Dermis blood vessel endothelial cell (primary cell): ENCODE measurements at places on chromosomes 5 and 9.

DNA sequence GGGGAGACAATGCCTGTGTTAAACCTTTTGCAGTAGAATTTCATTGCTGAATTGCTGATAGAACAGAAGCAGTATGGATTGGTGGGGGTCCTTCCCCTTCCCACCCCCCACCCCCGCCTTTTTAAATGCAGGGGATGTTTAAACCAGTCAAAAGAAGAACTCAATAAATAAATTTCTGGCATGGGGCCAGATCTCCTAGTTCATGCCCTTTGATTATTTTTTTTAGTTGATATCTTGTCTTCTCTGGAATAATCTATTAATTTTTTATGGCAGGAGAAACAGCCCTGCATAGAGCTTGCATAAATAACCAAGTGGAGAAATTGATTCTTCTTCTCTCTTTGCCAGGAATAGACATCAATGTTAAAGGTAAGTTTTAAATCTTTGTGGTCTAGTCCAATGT, 72.8 kb downstream of the SLF1 start:
- DNase-seq, result no peak

DNA sequence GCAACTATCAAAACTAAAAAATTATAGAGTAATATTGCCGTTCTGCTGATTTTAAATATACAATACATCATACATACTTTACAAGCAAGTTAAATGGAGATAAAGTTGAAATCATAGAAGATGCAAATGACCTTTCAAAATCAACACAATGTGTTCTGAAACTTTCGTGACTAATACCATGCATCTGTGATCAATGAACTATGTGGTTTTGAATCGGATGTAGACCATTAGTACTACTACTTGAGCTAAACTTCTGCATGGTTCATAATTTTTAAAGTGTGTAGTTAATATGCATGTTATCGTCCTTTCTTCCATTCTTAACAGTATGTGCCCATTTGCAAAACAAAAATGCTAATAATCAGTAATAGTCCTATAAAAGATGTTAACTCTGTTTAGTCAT, 11.3 kb upstream of the PHF2 start:
- DNase-seq, result no peak

DNA sequence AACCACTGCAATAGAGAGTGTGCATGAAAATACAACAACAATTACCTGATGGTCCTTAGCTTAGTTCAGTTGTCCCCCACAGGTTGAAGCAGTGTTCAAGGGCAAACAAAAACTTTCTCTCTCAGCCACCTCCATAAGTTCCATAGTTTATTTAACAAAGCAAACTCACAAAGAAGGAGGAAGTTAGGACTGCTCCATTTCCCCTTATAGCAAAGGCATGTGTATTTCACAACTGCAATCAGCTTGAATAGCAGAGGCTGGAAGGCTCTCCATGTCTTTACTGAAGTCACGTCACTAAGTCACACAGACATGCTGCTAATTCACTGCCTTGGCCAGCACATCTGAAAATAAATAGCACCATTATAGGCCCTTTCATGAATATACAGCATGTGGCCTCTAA, 43.3 kb downstream of the DOCK8 start:
- no peak for DNase-seq

GRCh38 chr9:112093870-112094216, 81.3 kb downstream of the SUSD1 start:
- DNase-seq, result no peak

DNA sequence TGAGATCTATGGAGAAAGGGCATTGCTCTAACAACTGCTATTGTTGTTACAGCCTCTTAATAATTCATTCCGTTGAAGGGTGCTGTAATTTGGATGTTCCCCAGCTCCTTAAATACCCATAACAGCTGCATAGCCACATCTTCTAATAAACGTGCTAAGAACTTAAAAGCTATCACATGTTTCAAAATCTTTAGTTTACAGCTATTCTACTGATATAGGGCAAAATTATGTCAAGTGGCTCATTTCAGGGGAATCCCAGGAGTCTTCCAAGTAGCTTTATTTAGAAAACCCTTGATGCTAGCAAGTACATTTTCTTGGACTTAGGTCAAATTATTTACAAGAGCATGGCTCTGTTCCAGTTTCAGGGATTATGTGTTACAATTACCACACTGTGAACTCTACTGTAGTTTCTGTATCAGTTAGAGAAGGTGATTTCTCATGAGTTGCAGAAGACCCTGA, 990.4 kb upstream of the ACO1 start:
- peak; percentile 63 for DNase-seq

- no peak for DNase-seq
These were observed 57.5 kb upstream of the ICE1 start for GRCh38 chr5:5364932-5365331.

DNA sequence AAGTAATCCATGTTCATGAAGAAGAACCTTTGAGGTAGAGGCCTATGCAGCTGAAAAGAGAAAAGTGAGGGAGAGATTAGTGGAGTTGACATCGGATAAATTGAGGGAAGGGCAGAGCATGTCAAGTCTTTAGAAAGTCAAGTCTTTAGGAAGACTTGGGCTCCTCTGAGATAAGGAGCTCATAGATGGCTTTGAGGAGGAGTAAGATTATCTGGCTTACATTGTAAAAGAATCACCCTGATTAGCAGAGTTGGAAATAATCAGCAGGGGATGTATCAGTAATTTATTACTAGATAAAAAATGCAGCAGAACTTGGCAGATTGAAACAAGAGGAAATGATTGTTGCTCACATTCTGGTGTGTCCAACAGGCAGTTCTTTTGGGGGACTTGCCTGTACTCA, 727.2 kb upstream of the WWC1 start:
- no peak for DNase-seq

GRCh38 chr5:147483188-147483790, 26.6 kb downstream of the DPYSL3 start:
- DNase-seq, result peak; percentile 57

DNA sequence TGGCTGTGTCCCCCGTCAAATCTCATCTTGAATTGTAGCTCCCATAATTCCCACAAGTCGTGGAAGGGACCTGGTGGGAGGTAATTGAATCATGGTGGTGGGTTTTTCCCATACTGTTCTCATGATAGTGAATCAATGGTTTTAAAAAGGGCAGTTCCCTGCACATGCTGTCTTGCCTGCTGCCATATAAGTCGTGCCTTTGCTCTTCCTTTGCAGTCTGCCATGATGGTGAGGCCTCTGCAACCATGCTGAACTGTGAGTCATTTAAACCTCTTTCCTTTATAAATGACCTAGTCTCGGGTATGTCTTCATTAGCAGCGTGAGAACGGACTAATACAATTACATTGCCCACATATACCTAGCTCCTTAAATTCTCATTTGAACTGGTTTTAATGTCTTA, 353.0 kb upstream of the KLF4 start:
- no peak for DNase-seq

GRCh38 chr9:15741015-15741414, 188.2 kb downstream of the CCDC171 start:
- DNase-seq, result no peak

DNA sequence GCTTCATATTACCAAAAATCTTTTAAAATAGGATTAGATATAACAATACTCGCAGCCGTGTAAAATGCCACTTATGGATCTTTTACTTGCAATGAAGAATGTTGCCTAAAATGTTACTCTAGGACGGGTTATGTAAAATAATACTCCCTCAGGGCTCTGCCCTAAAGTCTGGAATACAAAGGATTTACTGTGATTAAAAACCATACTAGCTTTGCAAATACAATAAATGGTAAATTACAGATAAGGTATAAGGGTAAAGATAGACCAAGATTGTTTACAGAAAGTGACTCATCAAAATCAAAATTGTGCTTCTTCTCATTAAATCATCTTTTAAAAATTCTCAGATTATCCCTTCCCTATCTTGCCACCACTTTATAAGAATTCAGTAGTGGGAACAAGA, 163.6 kb downstream of the MEF2C start:
- no peak for DNase-seq

GRCh38 chr5:35884773-35885172, 28.1 kb downstream of the IL7R start:
- DNase-seq, result no peak

DNA sequence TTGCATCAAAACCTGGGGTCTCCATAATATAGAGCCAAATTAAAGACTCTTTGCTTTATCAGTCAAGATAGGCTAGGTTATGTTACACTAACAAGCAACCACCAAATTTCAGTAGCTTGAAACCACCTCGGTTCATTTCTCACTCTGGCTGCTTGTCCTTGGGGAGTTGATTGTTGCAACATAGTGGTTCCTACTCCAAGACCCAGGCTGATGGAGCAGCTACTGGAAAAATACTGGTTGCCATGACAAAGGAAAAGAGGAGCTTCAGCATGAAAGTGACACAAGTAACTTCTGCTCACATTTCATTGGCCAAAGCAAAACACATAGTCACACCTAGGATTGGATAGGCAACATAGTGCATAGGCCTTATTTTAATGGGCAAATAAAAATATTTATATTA, 18.5 kb upstream of the RCL1 start:
- no peak for DNase-seq

DNA sequence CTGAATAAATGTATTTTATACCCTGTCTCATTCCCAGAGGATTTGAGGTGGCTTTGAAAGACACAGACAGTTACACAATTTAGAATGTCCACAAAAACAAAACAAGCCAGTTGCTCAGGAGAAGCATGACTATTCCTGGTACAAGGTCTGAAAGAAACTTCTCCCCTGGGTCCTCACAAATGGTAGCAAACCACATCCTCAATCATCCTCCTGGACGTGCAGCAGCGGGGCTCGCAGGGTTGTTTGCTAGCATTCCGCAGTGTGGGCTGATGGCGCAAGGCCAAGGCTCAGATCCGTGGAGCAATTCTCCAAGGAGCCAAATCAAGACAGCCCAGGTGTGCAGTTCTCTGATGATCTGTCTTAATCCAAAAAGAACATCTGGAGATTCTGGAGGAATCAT, 210.3 kb downstream of the ACTL7B start:
- DNase-seq, result no peak

DNA sequence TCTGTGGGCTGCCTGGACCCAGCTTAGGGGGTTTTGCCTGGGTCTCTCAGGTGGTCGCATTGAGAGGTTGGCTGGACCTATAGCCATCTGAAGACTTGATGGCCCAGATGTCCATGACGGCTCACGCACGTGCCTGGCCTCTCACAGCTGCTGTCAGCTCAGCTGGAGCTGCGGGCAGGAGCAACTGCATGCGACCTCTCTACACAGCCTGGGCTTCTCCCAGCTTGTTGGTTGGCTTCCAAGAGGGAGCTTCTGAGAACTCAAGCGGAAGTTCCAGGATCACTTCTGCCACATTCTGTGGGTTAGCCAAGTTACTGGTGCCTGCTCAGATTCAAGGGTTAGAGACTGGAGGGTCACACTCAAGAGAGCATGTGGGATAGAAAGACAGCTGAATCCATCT, 99.2 kb downstream of the DAPK1 start:
- DNase-seq, result no peak

DNA sequence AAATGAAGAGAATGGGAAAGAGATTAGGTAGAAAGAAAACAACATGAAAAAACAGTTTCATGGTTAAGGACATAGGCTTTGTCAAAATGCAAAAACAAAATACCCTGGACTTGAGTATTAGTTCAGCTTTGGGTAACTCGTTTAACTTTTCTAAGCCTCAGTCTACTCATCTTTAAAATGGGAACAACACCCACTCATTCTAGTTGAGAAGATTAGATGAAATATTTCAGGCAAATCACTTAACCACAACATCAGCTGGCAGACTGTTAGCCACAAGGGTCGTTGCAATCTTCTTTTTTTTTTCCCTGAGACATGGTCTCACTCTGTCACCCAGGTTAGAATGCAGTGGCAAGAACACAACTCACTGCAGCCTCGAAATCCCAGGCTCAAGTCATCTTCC, 185.6 kb downstream of the DCP2 start:
- no peak for DNase-seq

- no peak for DNase-seq
These were observed 83.5 kb downstream of the C9orf152 start for GRCh38 chr9:110124439-110124838.

- DNase-seq, result no peak
These were observed 28.6 kb upstream of the SELENOP start for GRCh38 chr5:42840269-42840668.

GRCh38 chr9:8815931-8816330, 1016.4 kb upstream of the DMAC1 start:
- no peak for DNase-seq

GRCh38 chr9:129259375-129259774, 81.3 kb upstream of the IER5L start:
- no peak for DNase-seq

DNA sequence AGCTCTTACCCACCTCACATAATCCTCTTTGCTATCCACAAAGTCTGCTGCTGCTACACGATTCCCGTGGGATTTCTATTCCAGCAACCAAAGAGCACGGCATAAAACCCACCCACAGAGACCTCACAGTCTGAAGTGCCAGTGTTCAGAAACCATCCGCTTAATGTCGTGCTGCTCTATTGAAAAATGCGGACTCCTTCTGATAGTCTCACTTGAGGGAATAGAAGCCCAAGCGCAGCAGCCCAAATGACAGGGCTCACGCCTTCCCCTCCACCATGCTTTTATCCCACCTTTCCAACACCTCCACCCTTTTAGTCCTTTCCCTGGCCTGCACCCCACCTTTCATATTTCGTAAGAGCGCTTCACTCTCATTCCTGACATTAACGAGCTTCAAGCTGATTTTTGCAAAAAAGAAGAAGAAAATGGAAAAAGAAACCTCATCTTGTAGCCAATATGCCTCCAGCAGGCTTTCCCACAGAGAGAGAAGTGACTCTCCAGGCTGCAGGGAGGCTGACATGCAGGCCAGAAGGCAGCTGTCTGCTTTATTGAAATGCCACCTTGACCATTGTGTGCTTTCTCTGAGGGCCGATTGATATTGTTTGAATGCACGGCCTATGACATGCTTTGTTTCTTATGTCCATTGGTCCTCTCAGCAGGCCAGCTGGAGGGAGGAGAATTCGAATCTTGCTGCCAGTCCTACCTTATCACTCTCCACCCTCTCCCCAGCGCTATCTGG, 70.6 kb upstream of the PCSK1 start:
- no peak for DNase-seq

- peak; percentile 68 for DNase-seq
These were observed 74.3 kb downstream of the LRSAM1 start for GRCh38 chr9:127525401-127526188.

GRCh38 chr9:33517373-33517772, 6.7 kb upstream of the ANKRD18B start:
- DNase-seq, result peak; percentile 66

DNA sequence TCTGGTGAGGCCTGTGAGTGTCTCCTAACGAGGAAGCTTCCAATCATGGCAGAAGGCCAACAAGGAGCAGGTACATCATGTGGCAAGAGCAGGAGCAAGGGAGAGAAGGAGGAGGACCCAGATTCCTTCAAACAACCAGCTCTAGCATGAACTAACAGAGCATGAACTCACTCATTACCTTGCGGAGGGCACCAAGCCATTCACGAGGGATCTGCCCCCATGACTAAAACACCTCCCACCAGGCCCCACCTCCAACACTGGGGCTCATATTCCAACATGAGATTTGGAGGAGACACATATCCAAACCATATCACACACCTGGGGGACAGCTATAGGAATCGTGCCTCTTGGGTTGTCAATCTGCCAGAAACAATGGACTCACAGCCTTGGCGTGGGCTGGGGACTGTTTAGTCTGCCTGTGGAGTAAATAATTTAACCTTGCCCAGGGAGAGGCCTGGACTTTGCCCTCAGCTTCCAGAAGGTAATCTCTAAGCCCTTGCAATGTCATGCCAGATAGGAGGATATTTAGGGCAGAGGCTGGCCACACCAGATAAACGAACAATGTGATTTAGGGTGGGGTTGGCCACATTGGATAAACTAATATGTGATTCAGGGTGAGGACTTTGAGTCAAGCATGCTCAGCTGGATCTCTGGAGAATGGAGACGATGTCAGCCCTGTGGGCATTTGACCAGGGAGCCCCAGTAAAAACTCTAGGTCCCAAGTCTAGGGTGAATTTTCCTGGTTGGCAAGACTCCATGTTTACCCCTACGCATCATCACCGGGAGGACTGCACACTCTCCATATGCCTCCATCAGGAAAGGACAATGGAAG, 13.6 kb upstream of the VDAC1 start:
- DNase-seq, result no peak
